ENCODE measurements at places on chromosomes 16 and 17. TPM values are rescaled to one million over a fixed set of nuclear protein-coding genes. Genes with fewer than 3 reads are reported as not detected.

- DNase-seq = no peak
- no peak overlapping the region for H3K4me3 ChIP-seq
- no peaks in the 10 kb centered on the region for H3K27me3 ChIP-seq
- H3K4me1 ChIP-seq = peaks cover 4% of the 10 kb centered on the region
- peaks cover 3% of the 10 kb centered on the region for H3K36me3 ChIP-seq
These were observed 25.9 kb downstream of the SBK1 start for GRCh38 chr16:28318042-28318744.

DNA sequence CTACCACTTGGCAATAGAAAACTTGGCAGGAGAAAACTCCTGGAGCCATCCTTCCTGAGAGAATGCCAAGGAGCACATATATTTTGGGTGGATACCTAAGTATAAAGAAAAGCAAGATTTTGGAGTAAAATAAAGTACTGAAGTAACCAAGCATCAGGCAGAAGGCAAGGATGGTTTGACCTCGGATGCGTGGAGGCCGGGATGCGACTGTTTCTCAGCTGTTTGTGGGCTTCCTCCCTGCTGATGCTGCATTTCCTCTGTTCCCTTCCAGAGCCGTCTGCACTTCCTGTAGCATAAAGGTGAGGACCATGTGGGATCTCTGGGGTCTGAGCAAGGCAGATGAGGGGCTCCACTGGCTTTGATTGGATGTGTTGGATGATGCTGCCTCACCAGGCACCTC, 5.5 kb upstream of the TCF25 start:
- no peaks in the 10 kb centered on the region for H3K27me3 ChIP-seq
- no peak overlapping the region for H3K27ac ChIP-seq
- H3K4me3 ChIP-seq = no peak overlapping the region
- DNase-seq = no peak
- H3K4me1 ChIP-seq = peaks cover 33% of the 10 kb centered on the region

DNA sequence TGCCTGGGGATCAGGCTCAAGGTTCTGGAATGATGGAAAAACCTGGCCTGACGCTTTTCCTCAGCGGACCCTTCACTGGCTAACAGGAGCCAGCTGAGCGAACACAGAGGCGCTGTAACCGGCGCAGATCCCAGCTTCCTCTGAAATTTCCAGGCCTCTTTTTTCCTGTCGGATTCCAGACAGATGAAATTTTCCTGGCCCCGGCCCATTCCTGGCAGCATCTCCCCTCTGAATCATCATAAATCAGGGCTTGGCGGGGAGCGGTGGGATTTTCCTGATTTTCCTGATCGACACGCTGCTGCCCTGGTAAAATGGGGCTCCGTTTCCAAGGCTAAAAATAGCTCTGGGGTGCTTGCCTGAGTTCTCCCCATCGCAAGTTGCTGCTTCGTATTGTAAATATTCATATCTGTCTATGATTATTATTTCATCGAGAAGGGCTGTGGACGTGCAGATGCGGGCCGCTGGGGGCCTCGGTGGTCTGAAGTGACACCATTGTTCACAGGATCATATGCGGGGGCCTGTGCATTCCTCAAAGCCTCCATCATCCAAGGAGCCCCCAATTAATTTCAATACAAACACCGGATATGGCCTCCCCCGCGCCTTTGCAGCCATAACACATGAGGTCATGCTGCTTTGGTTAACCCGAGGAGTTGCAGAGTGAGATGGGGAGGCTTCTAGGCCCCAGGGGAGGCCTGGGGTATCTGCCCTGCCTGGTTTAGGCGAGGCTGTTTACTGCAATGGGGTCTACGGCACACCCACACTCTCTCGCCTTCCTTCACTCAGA, 45.8 kb upstream of the ETV4 start:
- H3K27ac ChIP-seq = peak overlapping the region; percentile 68
- peaks cover 25% of the 10 kb centered on the region for H3K4me1 ChIP-seq
- no peaks in the 10 kb centered on the region for H3K36me3 ChIP-seq
- H3K27me3 ChIP-seq = no peaks in the 10 kb centered on the region

GRCh38 chr17:41507315-41507880, 2.0 kb upstream of the KRT13 start:
- no peaks in the 10 kb centered on the region for H3K36me3 ChIP-seq
- DNase-seq = no peak
- no peaks in the 10 kb centered on the region for H3K27me3 ChIP-seq
- no peak overlapping the region for H3K27ac ChIP-seq

DNA sequence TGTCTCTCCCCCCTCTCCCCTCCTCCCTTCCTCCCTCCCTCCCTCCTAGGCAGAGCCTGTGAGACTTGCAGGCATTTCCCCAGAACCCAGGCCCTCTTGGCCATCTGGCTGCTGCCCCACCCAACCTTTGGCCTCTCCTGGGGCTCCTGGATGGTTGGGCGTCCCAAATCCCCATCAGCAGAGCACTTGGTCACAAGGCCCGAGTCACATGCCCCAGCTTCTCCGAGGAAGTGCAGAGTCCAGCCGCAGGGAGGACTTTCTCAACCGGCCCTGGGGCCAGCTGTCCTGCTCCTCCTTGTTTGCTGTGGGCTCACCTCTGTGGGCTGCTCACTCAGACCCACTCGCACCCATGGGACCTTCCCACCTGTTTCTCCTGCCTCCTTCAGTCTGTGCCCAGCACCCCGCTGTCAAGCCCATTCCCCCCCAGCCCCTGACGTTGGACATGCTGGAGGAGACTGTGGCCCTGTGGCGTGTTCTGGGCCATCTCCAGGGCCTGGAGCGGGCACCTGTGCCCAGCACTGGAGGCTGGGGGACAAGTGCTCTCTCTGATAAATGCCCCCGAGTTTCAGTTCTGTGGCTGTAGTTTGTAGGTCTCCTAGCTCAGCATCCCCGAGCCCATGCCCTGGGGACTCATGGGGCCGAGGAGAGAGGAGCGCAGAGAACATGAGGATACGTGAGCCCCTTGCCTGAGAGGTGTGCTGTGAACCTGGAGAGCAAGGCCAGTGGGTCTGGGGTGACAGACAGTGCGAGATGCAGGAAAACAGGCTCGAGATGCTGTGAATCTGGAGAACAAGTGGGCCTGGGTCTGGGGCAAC, 42.3 kb upstream of the ZNF750 start:
- no peak overlapping the region for H3K4me3 ChIP-seq
- no peaks in the 10 kb centered on the region for H3K36me3 ChIP-seq
- peak; percentile 77 for DNase-seq
- peak overlapping the region; percentile 79 for H3K27ac ChIP-seq

DNA sequence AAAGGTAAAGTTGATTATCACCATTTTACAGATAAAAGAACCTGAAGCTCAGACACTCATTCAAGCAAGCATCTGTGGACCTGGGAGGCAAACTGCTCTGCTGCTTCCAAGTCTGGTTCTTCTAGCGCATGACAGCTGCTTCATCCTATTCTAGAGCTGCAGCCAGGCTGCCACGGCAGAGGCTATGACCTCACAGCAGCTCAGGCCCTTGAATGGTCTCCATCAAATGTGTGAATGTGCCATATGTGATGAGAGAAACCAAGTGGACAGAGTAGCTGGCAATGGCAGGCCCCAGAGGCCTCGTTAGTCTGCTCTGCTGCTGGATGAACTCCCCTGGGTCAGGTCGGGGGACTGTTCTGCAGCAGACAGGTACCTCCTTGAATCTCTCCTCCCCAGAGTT, 30.7 kb upstream of the FOXJ1 start:
- no peak for DNase-seq
- no peak overlapping the region for H3K27ac ChIP-seq
- no peaks in the 10 kb centered on the region for H3K4me1 ChIP-seq
- H3K4me3 ChIP-seq = no peak overlapping the region
- no peaks in the 10 kb centered on the region for H3K27me3 ChIP-seq
- no peaks in the 10 kb centered on the region for H3K36me3 ChIP-seq

DNA sequence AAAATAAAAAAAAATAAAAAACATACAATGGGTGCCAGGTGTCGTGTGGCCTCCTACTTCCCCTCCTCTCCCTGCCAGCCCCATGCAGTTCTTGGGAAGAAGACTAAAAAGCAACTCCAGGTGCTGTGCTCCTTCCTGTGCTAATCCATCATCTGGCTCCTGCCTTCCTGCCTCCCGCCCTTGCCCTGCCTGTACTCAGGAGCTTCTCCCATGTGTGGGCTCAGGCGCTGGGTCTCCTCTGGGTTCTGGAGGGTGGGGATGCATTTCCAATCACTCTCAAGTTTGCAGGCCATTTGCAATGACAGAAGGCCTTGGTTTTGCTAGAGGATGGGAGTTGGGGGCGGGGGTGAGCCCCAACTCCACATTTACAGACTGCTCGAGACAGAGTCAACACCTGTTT, 122.9 kb downstream of the SDK2 start:
- H3K4me3 ChIP-seq = no peak overlapping the region
- H3K27ac ChIP-seq = no peak overlapping the region
- DNase-seq = peak; percentile 59
- no peaks in the 10 kb centered on the region for H3K27me3 ChIP-seq
- H3K4me1 ChIP-seq = no peaks in the 10 kb centered on the region

DNA sequence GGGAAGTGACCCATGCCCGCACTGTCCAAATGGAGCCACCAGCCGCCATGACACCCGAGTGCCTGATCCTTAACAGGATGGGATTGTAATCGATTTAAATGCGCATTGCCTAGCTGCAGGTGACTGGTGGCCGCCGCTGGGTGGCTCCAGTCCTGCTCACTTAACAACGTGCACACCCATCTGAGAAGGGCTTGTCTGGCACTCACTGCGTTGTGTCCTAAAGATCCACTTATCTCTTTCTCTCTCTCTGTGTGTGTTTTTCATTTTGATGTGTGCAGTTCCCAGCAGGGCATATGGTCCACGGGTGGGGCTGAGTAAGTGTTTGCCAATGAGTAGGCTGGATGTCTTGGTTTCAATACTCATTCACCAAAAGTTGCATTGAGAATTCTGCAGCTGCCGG, 80.6 kb downstream of the IRF8 start:
- H3K4me1 ChIP-seq = peaks cover 21% of the 10 kb centered on the region
- no peak for DNase-seq
- no peak overlapping the region for H3K4me3 ChIP-seq

- H3K4me3 ChIP-seq = no peak overlapping the region
- H3K36me3 ChIP-seq = peaks cover 22% of the 10 kb centered on the region
- H3K27ac ChIP-seq = no peak overlapping the region
- peaks cover 25% of the 10 kb centered on the region for H3K4me1 ChIP-seq
- no peak for DNase-seq
- no peaks in the 10 kb centered on the region for H3K27me3 ChIP-seq
These were observed 16.0 kb downstream of the SLC5A10 start for GRCh38 chr17:18967916-18968315.

- no peaks in the 10 kb centered on the region for H3K4me1 ChIP-seq
- DNase-seq = no peak
- peaks cover 100% of the 10 kb centered on the region for H3K36me3 ChIP-seq
- no peaks in the 10 kb centered on the region for H3K27me3 ChIP-seq
These were observed 24.6 kb downstream of the NME3 start for GRCh38 chr16:1746693-1747195.

DNA sequence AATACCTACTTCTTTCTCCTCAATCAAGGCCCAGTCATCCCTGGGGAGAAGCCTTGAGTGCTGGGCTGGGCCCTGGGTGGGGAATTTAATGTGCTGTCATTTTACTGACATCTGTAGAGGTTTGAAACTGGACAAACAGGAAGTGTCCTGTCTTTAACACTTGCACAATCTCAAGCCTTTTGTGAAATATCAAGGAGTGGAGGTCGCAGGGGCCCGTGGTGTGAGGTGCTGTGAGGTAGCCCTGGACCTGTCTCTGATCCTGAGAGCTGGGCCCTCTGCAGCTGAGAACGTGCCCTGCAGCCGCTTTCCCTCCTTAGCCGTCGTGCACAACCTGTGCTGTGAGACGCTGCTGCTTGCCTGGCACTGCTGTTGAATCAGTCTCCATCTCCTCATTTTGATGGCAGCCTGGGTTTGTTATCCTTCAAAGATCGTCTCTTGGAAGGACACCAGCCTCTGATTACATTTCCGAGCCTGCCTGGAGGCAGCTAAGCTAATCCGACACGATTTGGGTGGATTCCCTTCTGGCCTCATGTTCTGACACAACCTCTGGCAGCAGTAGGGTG, 29.9 kb downstream of the SMARCE1 start:
- H3K27ac ChIP-seq = no peak overlapping the region
- H3K36me3 ChIP-seq = no peaks in the 10 kb centered on the region
- no peak overlapping the region for H3K4me3 ChIP-seq
- peaks cover 43% of the 10 kb centered on the region for H3K4me1 ChIP-seq
- no peaks in the 10 kb centered on the region for H3K27me3 ChIP-seq

DNA sequence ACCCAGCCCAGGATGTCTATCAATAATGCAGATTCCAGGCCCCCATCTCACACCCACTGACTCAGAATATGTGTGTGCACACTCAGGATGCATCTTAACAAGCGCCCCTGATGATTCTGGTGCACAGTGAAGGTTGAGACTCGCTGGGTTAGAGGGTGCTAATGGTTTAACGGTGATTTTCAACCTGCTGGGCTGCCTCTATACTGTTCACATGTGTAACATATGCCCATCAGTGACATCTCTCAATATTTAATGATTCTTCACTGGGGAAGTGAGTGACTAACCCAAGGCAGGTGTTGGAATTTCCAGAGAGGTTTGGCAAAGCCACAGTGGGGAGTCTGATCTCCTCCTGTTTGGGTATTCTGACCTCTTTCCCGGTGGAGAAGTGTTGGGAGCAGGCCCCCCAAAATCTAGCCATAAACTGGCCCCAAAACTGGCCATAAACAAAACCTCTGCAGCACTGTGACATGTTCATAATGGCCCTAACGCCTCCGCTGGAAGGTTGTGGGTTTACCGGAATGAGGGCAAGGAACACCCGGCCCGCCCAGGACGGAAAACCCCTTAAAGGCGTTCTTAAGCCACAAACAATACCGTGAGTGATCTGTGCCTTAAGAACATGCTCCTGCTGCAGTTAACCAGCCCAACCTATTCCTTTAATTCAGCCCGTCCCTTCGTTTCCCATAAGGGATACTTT, 4.1 kb upstream of the DOC2B start:
- peak; percentile 30 for DNase-seq
- peaks cover 5% of the 10 kb centered on the region for H3K27me3 ChIP-seq
- no peaks in the 10 kb centered on the region for H3K36me3 ChIP-seq
- no peak overlapping the region for H3K4me3 ChIP-seq

GRCh38 chr16:1543085-1543896, 9.8 kb downstream of the TMEM204 start:
- DNase-seq = peak; percentile 90
- peaks cover 73% of the 10 kb centered on the region for H3K36me3 ChIP-seq
- H3K4me1 ChIP-seq = peaks cover 54% of the 10 kb centered on the region
- no peak overlapping the region for H3K4me3 ChIP-seq
- H3K27ac ChIP-seq = peak overlapping the region; percentile 86
- no peaks in the 10 kb centered on the region for H3K27me3 ChIP-seq

- H3K36me3 ChIP-seq = no peaks in the 10 kb centered on the region
- no peaks in the 10 kb centered on the region for H3K4me1 ChIP-seq
- peak; percentile 88 for DNase-seq
- H3K4me3 ChIP-seq = no peak overlapping the region
- H3K27me3 ChIP-seq = peaks cover 16% of the 10 kb centered on the region
- peak overlapping the region; percentile 23 for H3K27ac ChIP-seq
These were observed 1.1 kb upstream of the TRPV3 start for GRCh38 chr17:3558603-3559269.

Gene FBXL16
- total RNA-seq = 1.5 TPM

Gene TMEM219
- total RNA-seq = 105 TPM

Gene USH1G
- not detected for total RNA-seq

Gene OTOP3
- not detected for total RNA-seq

Gene HID1
- total RNA-seq = 39.4 TPM

Gene STXBP4
- 12.3 TPM for total RNA-seq

Gene TAT
- not detected for total RNA-seq

Gene SLC22A31
- 6.5 TPM for total RNA-seq

Gene KRTAP1-1
- not detected for total RNA-seq

All from spleen (tissue), 13 donors.